Caco-2 (cell line): ENCODE measurements at places on chromosomes 11 and 22. TPM values are rescaled to one million over a fixed set of nuclear protein-coding genes. Genes with fewer than 3 reads are reported as not detected.

- H3K36me3 ChIP-seq, result no peaks in the 10 kb centered on the region
- peak overlapping the region; percentile 58 for H3K27ac ChIP-seq
- no peak overlapping the region for H3K4me3 ChIP-seq
- no peak for DNase-seq
- H3K4me1 ChIP-seq, result peaks cover 59% of the 10 kb centered on the region
Observed at GRCh38 chr22:18065256-18065655, 12.5 kb upstream of the PEX26 start.

The SMIM35 gene
- total RNA-seq, result not detected in 2 replicates

GRCh38 chr11:119886667-119887230, 157.7 kb upstream of the NECTIN1 start:
- H3K4me1 ChIP-seq, result no peaks in the 10 kb centered on the region
- no peaks in the 10 kb centered on the region for H3K36me3 ChIP-seq
- H3K4me3 ChIP-seq, result no peak overlapping the region
- H3K27me3 ChIP-seq, result no peaks in the 10 kb centered on the region
- DNase-seq, result no peak

The MED19 gene
- total RNA-seq, result 29.2 and 29.7 TPM in 2 replicates

- H3K4me3 ChIP-seq, result no peak overlapping the region
- DNase-seq, result no peak
- peak overlapping the region; percentile 85 for H3K27ac ChIP-seq
- peaks cover 50% of the 10 kb centered on the region for H3K4me1 ChIP-seq
- H3K27me3 ChIP-seq, result no peaks in the 10 kb centered on the region
Observed at GRCh38 chr11:61679296-61679695, 895 bp upstream of the DAGLA start.
